Upper lobe of right lung (tissue), 1 donor: ENCODE measurements at places on chromosomes 11 and 22. TPM values are rescaled to one million over a fixed set of nuclear protein-coding genes. Genes with fewer than 3 reads are reported as not detected.
A peak's percentile ranks its signal among the peaks of the same experiment; 100 is the strongest.

GRCh38 chr11:65539744-65540289, 14.9 kb downstream of the SCYL1 start:
- H3K4me1 ChIP-seq = peaks cover 24% of the 10 kb centered on the region
- peak overlapping the region; percentile 55 for H3K4me3 ChIP-seq
- no peaks in the 10 kb centered on the region for H3K27me3 ChIP-seq
- peak overlapping the region; percentile 90 for H3K27ac ChIP-seq
- H3K36me3 ChIP-seq = peaks cover 39% of the 10 kb centered on the region

Gene MAJIN
- not detected for total RNA-seq

DNA sequence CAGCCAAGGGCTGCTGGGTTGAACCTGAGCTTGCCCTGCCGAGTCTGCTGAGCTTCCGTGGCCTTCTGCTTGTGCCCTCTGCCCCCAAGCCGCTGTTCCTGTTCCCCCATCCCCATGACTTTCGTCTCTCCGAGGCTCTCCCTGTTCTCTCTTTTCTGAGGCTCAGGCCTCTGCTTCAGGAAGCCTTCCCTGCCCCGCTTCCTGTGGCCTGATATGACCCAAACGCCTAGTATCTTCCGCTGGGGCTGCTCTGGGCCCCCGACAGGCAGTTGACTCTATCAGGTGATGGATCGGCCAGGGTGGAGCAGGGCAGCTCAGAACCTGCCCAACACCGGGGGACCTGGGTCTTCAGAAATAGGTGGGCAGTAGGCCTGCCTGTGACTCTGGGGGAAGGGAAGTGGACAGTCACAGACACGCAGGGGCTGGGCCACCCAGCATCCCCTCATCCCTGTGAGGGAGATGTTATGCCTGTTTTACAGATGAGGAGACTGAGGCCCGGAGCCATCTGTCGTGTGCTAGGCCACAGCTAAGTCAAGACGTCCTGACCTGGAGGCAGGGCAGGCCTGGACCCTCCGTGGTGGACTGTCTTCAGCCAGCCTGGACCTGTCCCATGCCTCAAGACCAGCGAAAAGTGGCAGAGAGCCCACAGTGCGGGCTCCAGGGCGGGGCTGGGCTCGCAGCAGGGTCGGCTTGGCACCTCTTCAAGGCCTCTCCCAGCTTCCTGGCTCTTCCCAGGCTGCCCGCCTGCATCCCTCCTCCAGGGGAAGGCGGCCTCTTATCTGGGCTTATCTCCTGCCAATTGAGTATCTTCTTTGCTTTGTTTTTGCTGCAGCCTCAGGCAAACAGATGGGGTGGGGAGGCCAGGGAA, 16.2 kb downstream of the BAD start:
- peaks cover 26% of the 10 kb centered on the region for H3K4me1 ChIP-seq
- no peaks in the 10 kb centered on the region for H3K27me3 ChIP-seq
- peaks cover 31% of the 10 kb centered on the region for H3K36me3 ChIP-seq
- peak overlapping the region; percentile 92 for H3K27ac ChIP-seq

GRCh38 chr11:66272596-66272995, 4.2 kb downstream of the RAB1B start:
- peaks cover 47% of the 10 kb centered on the region for H3K36me3 ChIP-seq
- no peaks in the 10 kb centered on the region for H3K27me3 ChIP-seq
- H3K27ac ChIP-seq = no peak overlapping the region
- H3K4me3 ChIP-seq = no peak overlapping the region

DNA sequence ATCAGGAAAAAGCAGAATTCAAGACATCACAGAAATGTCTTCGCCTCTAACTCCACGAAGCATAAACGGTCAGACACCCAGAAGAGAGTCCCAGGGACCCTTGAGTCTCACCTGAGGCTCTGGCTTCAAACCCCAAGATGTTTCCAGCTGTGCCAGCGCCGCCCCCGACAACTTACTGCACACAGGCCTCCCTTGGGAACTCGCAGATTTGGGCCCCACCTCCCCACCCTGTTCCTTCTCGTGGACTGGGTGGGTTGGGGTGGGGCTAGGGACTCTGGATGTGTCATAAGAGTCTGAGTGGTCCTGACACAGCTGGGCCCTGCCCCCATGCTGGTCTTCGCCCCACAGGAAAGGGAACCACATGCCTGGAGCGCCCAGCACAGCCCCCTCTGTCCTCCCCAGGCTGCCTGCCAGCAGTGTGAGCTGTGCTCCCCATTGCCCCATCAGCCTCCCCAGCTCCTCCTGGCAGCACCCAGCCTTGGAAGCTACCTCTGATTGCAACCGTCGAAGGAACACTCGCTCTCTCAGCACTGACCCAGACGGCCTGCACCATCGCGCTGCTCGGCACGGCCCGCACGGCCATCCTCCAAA, 147.5 kb downstream of the CRYBB2 start:
- no peak overlapping the region for H3K4me3 ChIP-seq
- peaks cover 10% of the 10 kb centered on the region for H3K4me1 ChIP-seq
- no peaks in the 10 kb centered on the region for H3K36me3 ChIP-seq
- H3K27me3 ChIP-seq = no peaks in the 10 kb centered on the region

DNA sequence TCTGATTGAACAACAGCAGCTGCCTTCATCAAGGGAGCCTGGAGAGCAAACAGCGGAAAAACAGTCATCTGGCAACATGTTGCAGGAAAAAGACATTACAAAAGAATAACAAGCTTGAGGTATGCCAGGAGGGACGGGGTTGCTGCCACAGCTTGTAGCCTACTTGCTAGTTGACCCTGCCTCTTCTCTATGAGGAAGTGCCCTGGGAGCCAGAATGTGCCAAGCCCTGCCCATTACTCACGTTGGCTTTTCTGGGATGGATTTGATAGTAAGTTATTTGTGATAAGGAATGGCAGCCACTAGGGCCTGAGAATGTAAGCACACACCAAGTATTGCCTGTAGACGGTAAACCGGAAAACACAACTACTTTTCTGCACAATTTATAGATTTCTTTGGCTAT, 113.5 kb upstream of the KIRREL3 start:
- no peak for DNase-seq
- H3K4me1 ChIP-seq = no peaks in the 10 kb centered on the region
- no peak overlapping the region for H3K4me3 ChIP-seq
- H3K27ac ChIP-seq = no peak overlapping the region
- peaks cover 4% of the 10 kb centered on the region for H3K27me3 ChIP-seq

Gene CD6
- total RNA-seq = 3.9 TPM
